Activated T-cell treated with anti-CD3 and anti-CD28 coated beads, Interleukin-2, amount 50 U/mL, for 48 hours (primary cell): ENCODE measurements at places on chromosomes 6 and 20.

DNA sequence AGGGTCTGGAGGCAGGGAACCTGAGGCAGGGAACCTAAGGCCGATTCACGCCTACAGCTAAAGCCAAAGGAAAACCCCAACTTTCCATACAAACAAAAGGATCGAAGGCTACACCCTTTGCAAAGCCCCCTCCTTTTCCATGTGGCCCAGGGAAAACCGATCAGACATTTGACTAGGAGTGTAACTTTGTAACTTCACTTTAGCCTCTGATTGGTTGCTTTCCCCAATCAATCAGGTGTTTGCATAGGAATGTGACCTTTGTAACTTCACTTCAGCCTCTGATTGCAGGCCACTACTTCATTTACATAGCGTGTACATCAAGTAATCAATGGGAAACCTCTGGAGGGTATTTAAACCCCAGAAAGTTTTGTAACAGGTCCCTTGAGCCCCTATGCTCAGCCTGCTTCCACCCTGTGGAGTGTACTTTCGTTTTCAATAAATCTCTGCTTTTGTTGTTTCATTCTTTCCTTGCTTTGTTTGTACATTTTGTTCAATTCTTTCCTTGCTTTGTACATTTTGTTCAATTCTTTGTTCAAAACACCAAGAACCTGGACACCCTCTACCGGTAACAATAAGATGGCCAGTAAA is 43.3 kb downstream of the CHD6 start:
- no peak for DNase-seq

GRCh38 chr20:44829688-44830087 is 19.3 kb upstream of the RIMS4 start:
- DNase-seq, result no peak

DNA sequence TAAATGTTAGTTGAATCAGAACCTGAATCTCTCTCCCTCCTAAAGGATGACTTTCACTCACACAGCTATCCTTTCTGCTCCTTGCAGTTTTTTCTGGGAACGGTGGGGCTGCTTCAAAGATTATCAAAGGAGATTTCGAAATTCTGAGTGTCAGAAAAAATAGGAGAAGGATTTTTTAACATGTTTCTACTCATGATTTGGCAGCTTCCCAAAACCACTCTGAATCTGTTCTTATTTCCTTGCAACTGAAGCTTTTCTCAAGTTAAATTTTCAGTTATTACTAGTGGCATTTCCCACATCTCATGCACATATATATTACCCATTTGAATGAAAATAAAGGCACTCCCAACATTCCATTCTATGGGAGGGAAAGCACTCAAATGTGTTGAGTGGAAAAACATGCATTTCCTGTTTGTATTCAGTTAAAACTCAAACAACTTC is 123.6 kb downstream of the LCA5 start:
- no peak for DNase-seq

GRCh38 chr20:33863440-33864323 is 52.5 kb downstream of the CHMP4B start:
- DNase-seq, result no peak
